ENCODE measurements at places on chromosomes 6 and 20.

GRCh38 chr20:1377984-1378734, 14.7 kb downstream of the FKBP1A start:
- DNase-seq: peak; percentile 48

GRCh38 chr20:60786686-60787217, 465.3 kb upstream of the CDH4 start:
- no peak for DNase-seq

DNA sequence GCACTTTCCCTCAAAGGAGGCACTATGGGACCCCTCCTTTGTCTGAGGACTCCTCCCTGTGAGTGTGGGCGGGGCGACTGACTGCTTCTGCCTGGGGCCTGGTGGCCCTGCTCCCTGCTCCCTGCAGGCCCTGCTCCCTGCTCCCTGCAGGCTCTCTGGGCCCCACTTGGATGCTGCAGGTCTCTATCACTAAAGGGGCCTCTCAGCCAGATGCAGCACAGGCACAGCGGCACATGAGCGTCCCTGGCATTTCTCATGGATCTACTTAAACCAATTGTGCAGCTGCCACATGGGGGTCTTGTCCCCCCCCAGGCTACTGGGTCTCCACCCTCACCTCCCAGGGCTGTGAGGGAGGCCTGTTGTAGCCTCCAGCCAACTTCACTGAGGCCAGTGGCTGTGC, 7.8 kb downstream of the EEF1A2 start:
- no peak for DNase-seq

DNA sequence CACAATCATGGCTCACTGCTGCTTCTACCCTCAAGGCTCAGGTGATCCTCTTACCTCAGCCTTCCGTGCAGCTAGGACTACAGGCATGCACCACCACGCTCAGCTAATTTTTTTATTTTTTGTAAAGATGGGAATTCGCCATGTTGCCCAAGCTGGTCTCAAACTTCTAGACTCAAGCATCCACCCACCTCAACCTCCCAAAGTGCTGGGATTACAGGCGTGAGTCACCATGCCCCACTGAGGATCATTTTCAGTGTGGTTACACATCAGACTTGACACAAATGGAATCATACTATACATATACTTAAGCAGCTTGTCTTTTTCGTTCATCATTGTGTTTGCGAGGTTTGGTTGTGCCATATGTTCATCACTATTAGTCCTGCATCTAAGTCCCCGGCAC, 26.6 kb downstream of the ZC3H12D start:
- DNase-seq: no peak

DNA sequence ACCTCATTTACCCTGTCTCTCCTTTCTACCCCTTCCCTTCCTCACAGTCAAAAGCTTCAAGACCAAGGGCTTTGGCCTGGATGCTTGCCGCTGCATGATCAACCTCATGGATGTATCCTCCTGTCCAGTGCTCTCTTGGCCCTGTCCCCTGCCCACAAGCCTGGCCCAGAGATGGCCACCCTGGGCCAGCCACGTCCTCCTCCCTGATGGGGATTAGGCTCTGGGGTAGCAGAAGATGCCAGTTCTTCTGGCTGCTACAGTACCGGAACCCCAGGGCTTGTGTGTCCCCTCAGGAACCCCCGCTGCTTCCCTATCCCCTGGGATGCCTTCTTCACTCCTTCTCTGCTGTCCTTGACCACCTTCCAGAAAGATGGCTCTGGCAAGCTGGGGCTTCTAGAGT, 22.3 kb downstream of the CAPN11 start:
- DNase-seq: no peak

- no peak for DNase-seq
These were observed 155.4 kb downstream of the RFPL4B start for GRCh38 chr6:112502351-112503090.

- DNase-seq: no peak
These were observed 33.5 kb upstream of the SYNCRIP start for GRCh38 chr6:85676086-85676729.

GRCh38 chr20:19757487-19758132, 448 bp upstream of the RIN2 start:
- DNase-seq: peak; percentile 39

GRCh38 chr20:22257912-22258311, 326.5 kb downstream of the FOXA2 start:
- DNase-seq: no peak

GRCh38 chr6:34056305-34057108, 89.4 kb downstream of the GRM4 start:
- DNase-seq: peak; percentile 7

- no peak for DNase-seq
These were observed 64.6 kb downstream of the SNX5 start for GRCh38 chr20:17904027-17904426.

DNA sequence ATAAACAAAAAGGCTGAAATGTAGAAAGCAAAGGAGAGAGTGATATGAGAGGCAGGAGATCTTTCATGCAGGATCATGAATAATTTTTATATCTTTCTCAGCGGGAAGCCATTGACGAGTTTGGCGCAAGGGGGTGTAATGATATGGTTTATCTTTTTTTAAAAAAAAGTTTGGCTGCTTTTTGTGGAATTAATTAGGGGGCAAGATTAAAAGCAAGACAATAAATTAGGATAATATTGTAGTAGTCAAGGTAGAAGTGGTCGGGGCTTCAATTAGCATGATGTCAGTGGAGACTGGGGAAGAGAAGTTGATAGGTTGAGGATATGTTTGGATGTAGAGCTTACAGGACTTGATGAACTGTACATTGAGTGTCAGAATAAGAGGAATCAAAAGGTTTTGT, 4.0 kb downstream of the SENP6 start:
- DNase-seq: no peak

DNA sequence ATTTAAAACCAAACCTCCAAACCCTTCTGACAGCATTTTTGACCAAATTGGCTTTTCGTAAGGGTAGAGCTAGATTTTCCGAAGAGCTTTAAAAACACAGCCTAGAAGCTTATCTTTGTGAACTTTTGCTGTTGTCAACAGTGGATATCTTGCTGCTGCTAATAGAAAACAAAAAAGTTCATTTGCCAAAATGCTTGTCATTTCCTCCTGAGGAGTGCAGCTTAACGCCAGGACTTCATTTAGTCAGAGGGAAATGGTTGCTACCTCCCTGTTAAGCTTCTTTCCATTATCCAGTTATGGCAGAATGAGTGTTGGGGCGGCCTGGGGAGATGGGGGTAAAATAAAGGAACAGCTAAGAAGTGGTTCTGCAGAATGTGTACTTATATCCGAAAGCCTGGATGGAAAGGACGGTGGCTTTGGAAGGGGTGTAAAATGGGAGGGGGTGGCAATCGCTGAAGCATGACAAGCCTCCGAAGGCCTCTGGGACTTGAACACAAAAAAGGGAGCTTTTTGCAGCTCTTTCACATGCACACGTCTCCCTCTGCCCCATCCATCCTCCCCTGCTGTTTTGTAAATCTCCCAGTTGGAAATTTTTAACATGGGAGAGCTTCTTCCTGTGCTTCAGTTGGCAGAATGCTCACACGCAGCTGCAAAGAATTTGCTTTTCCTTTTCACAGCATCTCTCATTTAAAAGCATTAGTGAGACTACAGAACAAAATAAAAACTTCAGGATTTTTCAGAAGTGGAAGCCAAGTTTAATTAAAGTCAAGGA, 22.5 kb downstream of the JARID2 start:
- DNase-seq: no peak

DNA sequence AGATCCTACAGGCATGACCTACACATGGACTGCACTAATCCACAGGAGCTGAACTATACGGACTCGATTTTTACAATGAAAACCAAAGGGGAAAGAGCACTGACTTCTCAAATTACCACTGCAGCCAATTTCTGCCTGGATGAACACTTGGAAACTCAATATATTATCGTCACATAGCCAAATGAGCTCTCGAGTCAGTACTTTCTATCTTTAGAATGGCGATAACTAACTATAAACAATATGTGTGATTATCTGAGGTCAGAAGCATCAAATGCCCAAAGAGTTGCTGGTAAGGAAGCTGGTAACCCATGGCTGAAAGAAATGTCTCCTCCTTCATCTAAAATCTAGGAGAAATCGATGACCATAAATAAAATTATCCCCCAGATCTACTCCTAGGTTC, 86.7 kb downstream of the KIF16B start:
- no peak for DNase-seq

DNA sequence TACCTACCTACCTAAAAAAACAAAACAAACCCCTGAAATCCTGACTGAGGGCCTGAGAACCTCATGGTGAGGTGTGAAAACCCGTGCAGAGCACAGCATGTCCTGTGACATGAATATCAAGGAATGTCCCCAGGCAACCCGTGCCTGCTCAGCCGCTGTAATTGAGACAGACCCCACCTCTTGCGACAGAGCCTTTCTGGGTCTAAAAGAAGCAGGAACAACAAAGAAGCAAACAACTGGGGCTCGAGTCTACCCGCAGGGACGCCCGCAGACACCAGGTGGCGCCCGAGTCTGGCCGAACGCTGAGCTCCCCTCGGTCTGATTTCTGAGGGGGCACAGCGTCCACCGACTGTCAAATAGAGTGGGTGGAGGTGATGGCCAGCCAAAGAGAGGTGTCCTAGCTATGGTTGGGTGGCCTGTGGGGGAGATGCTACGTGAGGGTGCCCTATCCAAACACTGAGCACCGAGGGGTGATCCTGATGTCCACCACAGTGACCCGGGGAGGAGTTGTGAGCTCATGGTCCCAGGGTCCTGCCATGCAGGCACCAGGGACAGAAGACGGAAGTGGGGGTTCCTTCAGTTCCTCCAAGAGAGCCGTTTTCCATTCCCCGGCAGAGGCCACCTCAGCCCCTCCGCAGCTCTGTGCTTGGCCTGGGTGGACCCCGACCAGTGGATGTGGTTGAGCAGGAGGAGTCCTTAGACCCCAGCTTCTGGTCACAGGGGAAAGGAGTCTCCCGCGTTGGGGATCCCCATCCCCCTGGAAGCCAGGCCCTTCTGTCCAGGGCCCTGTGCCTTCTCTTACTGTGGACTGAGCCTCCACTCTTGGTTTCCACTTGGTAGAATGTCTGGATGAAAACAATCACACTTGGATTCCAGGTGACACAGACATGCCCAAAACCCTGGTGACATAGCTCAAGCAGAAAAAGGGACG, 268.2 kb downstream of the CDC5L start:
- DNase-seq: peak; percentile 81

DNA sequence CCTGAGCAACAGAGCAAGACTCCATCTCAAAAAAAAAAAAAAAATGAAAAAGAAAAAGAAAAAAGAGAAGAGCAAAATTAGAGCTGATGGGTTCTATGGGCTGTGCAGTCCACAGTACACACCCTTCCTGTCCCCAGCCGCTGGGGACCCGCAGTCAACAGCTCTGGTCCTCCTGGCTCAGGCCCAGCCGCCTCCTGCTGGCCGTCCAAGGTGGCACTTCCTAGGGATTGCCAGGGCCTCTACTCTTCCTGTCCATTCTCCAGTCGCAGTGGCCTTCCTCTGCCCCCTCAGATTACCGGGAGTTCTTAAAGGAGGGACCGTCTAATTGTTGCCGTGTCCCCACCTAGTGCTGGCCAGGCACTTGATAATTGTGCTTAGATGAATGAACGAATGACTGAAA, 41.7 kb downstream of the TMEM242 start:
- DNase-seq: no peak

DNA sequence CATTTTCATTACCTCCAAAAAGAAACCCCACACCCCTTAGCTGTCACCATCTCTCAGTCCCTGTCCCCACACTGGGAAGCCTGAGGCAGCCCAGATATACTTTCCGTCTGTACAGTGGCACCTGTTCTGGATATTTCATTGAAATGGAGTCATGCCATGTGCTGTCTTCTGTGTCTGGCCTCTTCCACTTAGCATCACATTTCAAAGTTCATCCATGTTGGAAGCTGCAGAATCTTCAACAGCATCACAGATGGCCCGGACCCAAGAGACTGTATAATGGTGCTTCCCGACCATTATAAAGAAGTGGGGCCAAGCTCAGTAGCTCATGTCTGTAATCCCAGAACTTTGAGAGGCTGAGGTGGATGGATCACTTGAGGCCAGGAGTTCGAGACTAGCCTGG, 58.4 kb downstream of the DLGAP4 start:
- DNase-seq: no peak

- DNase-seq: no peak
These were observed 129.7 kb downstream of the FAXC start for GRCh38 chr6:99219788-99220187.

- DNase-seq: no peak
These were observed 8.8 kb downstream of the ASF1A start for GRCh38 chr6:118902726-118903125.

Data from activated naive CD4-positive, alpha-beta T cell treated with anti-CD3 and anti-CD28 coated beads for 36 hours (primary cell).